NCI-H146 (cell line): ENCODE measurements at places on chromosomes 5 and 9.
A peak's percentile ranks its signal among the peaks of the same experiment; 100 is the strongest.

GRCh38 chr5:43000914-43001313 lies 39.2 kb downstream of the ANXA2R start:
- no peak for DNase-seq

- no peak for DNase-seq
Measured at GRCh38 chr9:106304401-106304920, 558.5 kb upstream of the ZNF462 start.

GRCh38 chr5:127010362-127010761 lies 20.0 kb downstream of the MARCHF3 start:
- no peak for DNase-seq

GRCh38 chr9:79571309-79572031 lies at the start of gene TLE4:
Gene TLE4 (plus strand): TSS chr9:79571965. CDS start chr9:79572791, 826 bp downstream.
- peak; percentile 99 for DNase-seq

- DNase-seq, result no peak
Measured at GRCh38 chr5:31770998-31771397, 132.1 kb downstream of the PDZD2 start.

GRCh38 chr5:72556351-72557166 lies 49.3 kb upstream of the ZNF366 start:
- peak; percentile 44 for DNase-seq

DNA sequence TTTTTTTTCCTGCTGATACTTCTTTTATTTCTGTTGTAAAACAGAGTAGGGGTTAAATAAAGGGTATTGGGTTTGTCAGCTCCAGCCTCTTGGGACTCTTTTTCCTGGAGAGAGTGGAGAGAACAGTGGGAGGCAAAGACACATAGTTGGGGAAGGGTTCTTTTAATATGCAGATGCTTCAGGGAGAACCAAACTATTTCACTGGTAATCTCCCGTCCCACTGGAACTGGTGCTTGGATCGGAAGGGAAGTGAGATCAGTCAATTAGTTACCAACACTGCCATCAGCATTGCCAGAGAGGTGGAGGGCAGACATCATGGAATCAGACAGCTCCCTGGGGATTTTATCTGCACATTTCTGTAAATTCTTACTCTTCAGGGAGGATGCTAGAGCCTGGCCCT lies 47.6 kb upstream of the ELOVL7 start:
- no peak for DNase-seq
